Activated CD4-positive, alpha-beta T cell treated with anti-CD3 and anti-CD28 coated beads, Interleukin-2, Interleukin-4, amounts not matched to agents 100 ng/mL and 50 ng/mL, durations not matched to agents 16 hours and 8 hours (primary cell): ENCODE measurements at places on chromosomes 13 and 19.

- no peak for DNase-seq
Observed at GRCh38 chr13:90008707-90009149, 1338.8 kb upstream of the MIR17HG start.

GRCh38 chr19:4233282-4233853 is 4.0 kb downstream of the EBI3 start:
- peak; percentile 82 for DNase-seq

DNA sequence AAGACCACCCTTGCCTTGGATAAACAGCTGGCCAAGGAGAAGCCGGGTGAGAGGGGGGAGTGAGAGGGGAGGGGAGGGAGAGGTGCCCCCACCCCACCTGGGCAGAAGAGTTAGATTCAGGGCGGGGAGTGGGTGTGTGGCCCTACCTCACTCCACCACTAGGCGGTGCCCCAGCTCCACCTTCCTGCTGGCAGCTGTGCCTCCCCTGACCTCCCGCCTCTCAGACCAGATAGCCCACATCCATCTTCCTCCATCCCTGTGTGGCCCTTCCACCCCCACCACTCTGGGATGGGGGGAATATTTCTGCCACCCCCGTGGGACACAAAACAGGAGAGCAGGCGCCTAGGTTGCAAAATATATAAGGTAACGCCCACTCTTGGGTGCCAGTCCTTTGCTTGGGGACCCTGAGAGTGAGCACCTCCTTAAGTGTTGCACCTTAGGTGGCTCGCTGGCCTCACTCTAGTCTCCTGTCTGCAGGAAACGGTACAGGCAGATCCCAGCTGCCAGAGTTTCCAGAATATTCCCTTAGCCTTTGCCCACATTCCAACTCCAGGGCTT is 13.8 kb upstream of the EHD2 start:
- DNase-seq: peak; percentile 44

DNA sequence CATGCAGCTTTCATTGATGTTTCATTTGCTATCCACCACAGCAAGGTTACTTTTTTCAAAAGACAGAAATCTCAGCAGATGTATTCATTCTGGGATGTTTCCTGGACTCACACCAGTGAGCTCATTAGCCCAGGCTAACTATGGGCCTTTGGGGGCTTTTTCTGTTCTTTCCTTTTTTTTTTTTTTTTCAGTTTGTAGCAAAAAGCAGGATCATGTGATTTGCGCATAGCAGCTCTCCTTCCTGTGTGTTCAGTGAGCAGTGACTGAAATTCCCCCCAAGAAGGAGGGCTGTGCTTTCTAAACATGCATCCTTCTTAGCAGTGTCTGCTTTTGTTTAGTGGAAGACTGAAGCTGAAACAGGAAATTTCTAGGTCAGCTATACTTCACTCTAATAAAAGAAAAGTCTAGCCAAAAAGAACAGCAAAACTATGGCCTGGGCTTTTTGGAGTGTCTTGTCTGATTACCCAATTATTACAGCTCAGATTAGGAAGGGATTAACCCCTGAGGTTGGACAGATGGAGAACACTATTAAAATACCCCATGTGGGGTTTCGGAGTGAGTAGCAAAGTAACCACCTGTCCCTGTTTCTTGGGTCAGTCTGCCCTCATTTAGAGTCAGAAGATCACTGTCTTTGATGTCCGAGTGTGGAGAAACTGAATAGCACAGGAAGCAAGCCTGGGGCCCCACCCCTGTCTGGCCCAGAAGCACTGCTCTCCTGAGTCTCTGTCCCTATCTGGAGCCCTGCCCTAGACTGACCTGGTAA is 8.9 kb upstream of the AMER2 start:
- DNase-seq: no peak

DNA sequence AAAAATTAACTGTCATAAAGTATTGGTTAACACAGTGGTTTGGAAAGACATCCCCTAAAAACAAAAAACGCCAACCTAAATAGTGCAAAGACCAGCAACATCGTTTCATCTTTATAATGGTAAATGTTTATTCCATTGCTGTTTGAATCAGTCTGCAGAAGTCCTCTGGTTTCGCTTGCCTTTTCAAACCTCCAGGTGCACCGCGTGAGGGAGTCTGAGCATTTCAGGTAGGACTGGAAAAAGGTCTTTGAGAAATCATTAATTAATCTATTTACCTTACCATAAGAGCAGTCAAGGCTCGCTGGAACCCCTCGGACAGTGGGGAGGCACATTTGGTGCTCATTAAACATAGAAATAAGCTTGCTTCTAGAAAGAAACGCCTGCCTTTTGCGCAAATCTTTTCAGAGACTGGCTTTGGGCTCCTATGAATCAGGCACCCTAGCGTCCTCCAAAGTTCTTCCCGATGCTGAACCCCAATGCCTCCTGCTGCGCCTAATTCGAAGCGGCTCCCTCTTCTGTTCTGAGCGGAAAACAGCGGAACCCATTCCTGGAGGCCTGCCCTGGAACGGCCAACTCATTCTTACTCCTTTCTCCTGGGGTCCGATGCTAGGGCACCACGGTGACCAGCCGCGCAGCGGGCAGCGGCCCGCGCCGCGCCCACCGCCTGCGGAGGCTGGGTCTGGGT is 951 bp upstream of the MTUS2 start:
- DNase-seq: no peak
